ENCODE measurements at places on chromosomes 5 and 9.

GRCh38 chr9:72856972-72857623, 95.8 kb downstream of the ALDH1A1 start:
- DNase-seq = peak; percentile 3

GRCh38 chr9:76756941-76757673, 7.1 kb upstream of the PCA3 start:
- no peak for DNase-seq

DNA sequence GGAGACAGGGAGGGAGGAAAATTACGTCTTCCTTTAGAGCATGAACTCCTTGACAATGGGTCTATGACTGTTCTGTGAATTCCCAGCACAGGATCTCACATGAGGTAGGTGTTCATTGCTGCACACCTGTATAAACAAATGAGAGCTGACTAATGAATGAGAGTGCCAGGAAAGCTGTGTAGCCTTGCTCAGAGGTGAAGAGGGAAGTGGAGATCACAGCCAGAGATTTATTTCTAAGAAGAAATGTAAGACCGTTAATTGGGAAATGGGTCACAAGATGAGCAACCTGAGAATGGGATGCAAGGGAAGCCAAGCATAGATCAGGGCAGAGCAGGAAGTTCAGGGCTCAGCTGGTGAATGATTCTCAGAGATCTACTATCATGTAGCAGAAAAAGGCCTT, 295.1 kb downstream of the CDK5RAP2 start:
- no peak for DNase-seq

DNA sequence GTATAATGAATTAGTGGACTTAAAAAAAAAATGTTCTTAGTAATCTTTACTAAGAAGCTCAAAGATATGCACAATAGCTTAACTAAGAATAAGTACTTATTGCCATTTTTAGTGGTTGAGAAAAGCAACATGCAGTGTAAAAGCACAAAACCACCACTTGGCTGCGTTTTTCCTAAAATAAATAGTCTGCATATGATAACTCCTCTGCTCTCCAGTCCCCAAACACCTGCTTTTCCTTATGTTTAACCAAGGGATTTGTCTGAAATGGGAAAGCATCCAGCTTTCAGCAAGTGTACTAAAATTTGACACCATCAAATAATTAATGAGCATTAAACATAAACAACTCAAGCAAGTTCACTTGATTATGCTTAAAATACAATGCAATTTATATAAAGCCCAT, 41.4 kb downstream of the PSIP1 start:
- DNase-seq = no peak

DNA sequence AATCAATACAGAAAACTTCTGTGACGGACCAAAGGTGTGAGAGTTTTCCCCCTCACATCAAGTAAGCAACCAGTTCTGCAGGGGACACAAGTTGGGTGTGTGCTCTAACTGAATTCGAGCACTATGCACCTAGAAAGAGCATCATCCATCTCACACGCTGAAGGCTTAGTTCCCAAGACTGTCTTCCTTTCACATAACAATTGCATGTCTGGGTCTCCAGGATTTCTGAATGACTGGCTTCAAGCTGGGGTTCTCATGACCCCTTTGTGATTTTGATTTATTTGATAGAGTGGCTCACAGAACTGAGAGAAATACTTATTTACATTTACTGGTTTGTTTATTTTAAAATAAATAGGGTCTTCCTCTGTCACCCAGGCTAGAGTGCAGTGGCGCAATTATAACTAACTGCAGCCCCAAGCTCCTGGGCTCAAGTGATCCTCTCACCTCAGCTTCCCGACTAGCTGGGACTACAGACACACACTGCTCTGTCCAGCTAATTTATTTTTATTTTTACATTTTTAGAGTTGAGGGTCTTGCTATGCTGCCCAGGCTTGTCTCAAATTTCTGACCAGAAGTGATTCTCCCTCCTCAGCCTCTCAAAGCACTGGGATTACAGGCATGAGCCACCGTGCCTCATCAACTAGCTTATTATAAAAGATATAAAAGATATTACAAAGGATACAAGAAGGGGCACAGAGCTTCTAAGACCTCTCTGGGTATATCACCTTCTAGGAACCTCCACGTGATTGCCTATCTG, 316.7 kb upstream of the CDH12 start:
- DNase-seq = no peak

DNA sequence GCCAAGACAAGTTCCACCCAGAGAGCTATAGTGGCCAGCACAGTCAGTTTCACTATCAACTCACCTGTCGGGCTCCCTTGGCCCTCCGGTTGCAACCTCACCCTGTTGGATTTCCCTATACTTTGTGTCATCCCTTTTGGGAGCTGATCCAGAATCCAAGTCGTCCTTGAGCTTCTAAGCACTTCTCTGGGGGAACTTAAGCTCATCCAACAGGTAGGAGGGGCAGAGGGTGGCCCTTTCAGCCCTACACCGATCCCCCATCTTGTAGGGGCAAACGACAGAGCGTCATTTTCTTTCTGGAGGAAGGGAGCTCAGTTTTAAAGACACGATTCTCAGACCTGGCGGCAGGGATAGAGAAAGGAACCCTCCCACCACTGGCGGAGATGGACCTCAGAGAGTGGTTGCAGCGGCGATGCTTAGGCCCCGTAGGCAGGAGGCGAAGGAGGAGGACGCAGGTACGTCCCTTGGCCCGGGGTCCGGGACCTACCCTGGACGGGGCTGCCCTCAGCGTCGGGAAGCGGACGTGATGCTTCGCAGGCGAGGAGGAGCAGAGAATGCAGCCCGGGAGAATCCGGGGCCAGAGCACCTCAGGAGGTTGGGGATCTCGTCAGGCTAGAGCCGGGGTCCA, 519 bp downstream of the ZER1 start:
- DNase-seq = no peak

GRCh38 chr9:128936171-128936865, 11.1 kb downstream of the DOLK start:
- DNase-seq = no peak

DNA sequence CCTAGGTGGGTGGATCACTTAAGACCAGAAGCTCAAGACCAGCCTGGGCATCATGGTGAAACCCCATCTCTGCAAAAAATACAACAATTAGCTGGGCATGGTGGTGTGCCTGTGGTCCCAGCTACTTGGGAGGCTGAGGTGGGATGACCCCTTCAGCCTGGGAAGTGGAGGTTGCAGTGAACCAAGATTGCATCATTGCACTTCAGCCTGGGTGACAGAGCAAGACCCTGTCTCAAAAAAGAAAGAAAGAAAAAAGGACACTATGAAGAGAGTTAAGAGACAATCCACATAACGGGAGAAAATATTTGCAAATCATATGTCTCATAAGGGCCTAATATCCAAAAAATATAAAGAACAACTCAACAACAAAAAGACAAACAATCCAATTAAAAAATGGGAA, 57.9 kb downstream of the NDST1 start:
- no peak for DNase-seq

GRCh38 chr9:113690055-113690740, 185.9 kb upstream of the ZNF618 start:
- DNase-seq = no peak

DNA sequence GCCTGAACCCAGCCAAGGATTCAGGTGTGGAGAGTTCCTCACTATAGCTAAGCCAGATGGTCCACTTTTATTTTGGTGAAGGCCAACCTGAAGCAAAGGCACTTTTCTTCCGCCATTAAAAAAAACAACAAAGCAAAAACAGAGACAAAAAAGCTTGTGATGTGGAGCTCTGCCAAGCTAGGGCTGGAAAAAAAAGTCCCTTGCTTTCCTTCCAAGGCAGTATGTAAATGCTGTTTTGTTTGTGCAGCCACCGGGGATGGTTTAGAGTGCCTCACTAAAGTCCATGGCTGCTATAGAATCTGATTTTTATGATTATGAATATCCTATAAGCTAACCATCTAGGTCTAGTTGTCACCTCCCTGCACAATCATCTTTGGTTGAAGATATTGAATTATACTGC, 14.9 kb downstream of the MEGF10 start:
- DNase-seq = no peak

DNA sequence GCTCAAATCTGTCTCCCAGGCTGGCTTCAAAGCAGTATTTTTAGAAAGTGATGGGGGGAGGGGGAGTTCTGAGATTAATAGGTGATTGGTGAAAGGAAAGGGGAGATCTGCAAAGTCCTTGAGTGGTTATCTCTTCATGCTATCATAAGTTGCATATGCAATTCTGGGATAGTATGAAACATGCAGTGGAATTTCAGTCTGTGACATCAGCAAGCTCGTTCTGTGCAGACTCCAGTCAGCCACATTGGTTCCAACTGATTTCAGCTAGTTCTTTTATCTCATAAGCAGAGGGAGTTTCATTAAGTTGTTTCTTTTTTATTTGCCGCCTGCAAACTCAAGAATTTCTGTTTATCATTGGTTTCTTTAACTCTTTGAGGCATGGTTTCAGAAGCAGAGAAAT, 180.5 kb upstream of the SH3GL2 start:
- DNase-seq = no peak

DNA sequence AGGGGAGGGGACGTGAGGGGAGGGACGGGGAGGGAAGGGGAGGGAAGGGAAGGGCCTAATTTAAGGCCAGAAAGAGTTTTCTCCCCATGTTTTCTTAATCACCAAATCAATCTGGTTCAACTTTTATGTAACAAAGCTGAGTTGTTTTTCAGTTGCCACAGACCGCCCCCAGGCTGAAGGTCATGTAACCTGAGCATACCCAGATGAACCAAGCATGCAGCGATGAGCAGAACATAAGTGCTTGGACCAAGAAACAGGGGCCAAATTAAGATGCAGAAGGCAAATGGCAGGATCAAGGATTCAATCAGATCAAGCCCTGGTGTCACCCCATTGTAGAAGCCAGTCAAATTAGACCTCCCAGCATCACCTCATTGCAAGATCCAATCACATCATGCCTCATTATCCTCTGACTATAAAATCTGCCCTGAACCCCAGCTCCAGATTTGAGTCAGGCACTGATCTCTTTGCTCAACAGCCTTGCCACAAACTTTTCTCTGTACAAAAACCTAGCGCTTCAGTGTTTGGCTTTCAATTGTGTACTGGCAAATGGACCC, 113.5 kb upstream of the TNPO1 start:
- no peak for DNase-seq

DNA sequence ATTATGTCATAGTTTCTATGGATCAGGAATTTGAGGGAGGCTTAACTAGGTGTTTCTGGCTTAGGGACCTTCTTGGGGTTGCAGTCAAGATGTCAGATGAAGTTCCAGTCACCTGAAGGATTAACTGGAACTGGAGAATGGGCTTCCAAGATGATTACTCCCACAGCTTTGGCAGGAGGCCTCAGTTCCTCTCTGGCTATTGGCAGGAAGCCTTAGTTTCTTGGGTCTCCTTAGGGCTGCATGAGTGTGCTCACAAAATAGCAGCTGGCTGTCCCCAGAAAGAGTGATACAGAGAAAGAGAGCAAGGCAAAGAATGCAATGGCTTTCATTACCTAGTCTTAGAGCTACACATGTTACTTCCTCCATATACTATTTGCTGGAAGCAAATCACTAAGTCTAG, 138.1 kb upstream of the TLE4 start:
- DNase-seq = no peak

- no peak for DNase-seq
Observed at GRCh38 chr5:30956251-30956650, 237.2 kb upstream of the CDH6 start.

DNA sequence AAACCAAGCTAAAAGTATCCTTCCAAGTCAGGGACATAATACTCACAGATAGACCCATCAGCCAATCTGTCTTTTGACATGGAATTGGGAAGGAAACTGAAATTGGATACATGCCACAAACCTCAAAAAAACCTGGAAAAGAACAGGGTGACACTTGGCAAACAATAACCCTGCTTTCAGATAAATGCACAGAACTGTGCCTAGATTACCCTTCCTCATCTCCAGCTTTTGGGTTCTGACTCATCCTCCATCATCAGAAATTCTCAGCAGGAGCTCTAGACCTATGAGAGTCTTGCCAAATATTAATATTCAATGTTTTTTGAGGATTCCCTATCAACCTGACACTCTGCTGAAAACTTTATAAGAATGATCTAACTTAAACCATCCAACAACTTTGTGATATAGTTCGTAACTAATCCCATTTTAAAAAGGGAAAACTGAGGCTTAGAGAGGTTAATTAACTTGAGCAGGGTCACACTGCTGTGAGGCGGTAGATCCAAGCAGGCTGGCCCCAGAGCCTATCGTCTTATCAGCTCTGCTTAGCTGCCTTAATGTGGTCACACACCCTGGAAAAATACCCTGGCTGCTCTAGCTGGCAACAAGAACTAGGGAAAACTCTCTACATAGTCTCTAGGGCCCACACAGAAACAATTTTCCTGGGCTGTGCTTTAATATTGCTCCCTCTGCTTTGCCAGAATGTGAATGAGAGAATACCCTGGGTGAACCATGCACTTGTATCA, 157.0 kb upstream of the TRPC7 start:
- no peak for DNase-seq

- DNase-seq = no peak
Observed at GRCh38 chr5:37448941-37449340, 69.8 kb downstream of the WDR70 start.

- DNase-seq = no peak
Observed at GRCh38 chr9:122996586-122996985, 36.9 kb upstream of the GPR21 start.

GRCh38 chr5:81906086-81906485, 65.7 kb upstream of the ATG10 start:
- no peak for DNase-seq

GRCh38 chr9:132589148-132590036, 7.0 kb downstream of the BARHL1 start:
- DNase-seq = no peak

GRCh38 chr9:78806492-78807160, 509.7 kb downstream of the PSAT1 start:
- DNase-seq = no peak

DNA sequence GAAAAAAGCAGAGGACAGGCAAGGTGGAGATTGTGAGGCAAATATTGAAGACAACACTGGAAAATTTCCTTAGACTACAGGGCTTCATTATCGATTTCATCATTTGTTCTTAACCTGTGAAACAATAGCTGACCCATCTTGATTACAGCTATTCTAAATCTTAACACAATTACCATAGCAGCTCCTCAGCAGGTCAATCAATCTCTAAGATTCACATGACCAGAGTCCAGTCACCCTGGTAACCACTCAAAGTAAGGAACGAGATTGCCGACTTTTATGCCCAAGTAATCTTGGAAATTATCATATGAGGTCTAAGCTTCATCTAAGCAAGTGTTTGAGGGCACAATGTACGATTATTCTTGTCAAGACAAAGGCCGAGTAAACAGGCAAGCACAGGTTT, 93.8 kb downstream of the TTC39B start:
- DNase-seq = no peak

GRCh38 chr5:157983906-157984551, 125.1 kb upstream of the CLINT1 start:
- DNase-seq = no peak

DNA sequence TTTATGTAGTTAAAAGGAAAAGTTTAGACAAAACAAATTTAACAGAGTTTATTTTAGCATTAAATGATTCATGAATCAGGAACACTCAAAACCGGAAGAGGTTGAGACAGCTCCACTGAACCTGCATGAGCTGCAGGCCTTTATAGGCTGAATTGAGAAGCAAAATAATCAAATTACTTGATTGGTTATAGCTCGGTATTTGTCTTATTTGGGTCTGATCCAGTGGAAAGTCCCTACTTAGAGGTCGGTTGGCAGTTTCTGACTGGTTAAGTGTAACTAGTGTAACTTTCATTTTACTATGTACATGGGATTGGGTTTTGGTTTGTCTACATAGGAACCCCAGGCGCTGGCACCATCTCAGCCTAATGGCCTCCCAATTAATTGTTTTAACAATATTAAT, 74.1 kb upstream of the PIK3R1 start:
- no peak for DNase-seq
